Activated naive CD8-positive, alpha-beta T cell treated with anti-CD3 and anti-CD28 coated beads, Interleukin-2, amount 10 ng/mL, durations not matched to agents 7 days and 5 days (primary cell): ENCODE measurements at places on chromosomes 6 and 20. TPM values are rescaled to one million over a fixed set of nuclear protein-coding genes. Genes with fewer than 3 reads are reported as not detected.

SCUBE3 gene
- 0.20 TPM for total RNA-seq

DNA sequence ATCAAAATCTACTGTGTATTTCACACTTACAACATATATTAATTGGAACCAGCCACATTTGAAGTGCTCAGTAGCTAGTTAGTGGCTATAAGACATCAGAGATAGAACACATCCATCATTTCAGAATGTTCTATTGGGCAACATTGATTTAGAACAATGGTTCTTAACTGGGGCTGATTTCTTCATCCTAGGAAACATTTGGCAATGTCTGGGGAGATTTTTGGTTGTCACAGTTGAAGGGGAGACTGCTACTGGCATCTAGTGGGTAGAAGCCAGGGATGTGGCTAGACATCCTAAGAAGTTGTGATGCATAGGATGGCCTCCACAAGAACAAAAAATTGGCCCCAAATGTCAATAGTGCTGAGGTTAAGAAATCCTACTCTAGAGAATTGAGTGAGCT lies 132.5 kb downstream of the OLIG3 start:
- DNase-seq, result no peak

DNA sequence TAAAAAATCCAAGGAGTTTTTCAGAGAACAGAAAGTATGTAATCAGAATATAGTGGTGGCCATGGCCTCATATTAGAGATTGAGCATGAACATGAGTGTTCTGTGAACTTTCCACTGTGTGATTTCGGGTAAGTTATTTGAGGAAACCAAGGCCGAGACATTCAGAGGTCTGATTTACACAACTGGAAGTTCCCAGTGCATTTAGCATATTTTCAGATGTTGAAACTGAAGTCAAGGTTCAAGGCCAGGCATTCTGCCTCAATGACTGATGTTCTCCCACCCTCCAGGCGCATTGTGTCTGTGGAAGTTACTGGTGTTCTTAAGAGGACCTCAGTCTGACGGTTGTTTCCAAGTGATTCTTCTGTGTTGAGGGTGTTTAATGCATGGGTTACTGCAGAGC lies 26.2 kb downstream of the RNF144B start:
- no peak for DNase-seq

DNA sequence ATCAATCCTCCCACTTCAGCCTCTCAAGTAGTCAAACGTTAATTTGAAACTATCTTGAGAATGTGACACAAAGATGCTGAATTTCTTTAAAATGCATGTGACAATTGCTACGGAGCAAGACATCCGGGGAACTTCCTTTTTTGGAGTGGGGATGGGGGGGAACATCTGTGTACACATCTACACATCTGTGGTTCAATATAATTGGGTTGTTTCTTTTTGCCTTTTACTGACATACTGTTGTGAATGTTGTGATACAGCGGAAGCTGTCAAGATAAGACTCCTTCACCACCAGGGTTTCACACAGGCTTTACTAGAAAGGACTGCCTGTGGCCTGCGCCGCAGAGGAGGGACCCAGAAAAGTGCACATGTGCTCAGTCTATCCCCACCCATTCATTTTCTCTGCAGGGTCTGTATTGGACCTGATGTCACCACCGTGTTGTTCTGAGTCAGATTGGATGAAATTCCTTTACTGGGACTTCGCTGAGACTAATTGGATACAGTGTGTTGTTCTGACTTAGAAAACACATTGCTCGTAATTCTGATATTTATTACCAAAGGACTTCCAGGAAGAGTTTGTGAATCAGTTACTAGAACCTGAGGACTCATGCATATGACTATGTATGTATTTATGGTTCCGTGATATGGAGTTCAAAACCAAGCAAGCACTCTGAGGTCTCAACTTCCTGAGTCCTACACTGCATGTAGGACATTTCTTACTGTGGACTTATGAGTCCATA lies 98.7 kb upstream of the SGK1 start:
- no peak for DNase-seq

DNA sequence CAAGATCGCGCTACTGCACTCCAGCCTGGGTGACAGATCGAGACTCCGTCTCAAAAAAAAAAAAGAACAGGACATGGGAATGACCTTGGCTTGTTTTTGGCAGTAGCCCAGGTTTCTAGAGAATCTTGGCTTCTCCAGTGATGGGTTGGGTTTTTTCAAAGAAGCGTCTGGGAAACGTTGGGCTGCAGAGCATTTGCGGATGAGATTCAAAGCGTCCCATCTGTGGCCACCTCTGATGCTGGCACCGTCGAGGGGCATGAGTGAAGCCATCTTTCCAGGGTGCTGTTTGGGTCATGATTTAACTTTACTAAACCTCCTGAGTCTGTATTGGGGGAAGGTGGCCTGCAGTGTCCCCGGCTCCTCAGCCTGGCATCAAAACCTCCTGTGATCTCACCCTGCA lies 43.2 kb upstream of the SRF start:
- no peak for DNase-seq

SIRPD gene
- total RNA-seq, result 0.31 TPM
